ENCODE measurements at places on chromosomes 1 and 21.
A peak's percentile ranks its signal among the peaks of the same experiment; 100 is the strongest.

DNA sequence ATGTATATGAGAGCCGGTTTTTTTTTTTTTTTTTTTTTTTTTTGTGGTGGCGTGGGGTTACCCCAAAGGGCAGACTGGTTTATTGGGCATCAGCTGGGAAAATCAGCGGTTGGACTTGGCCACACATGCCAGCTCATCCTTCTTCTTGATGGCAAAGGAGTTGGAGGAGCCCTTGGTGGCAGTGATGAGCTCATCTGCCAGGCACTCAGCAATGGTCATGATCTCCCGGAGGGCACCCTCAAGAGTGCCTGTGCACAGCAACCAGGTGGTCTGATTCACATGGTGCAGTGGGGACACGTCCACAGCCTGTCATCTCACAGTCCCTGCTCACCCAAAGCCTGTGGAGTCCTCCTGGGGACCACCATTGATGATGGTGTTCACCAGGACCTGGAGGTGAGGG lies 62.0 kb downstream of the MRPS6 start:
- no peak for DNase-seq

- no peak for DNase-seq
Measured at GRCh38 chr1:244248426-244248825, 197.3 kb downstream of the ZBTB18 start.

- DNase-seq = peak; percentile 62
Measured at GRCh38 chr1:11858968-11859871, 475 bp upstream of the NPPB start.

DNA sequence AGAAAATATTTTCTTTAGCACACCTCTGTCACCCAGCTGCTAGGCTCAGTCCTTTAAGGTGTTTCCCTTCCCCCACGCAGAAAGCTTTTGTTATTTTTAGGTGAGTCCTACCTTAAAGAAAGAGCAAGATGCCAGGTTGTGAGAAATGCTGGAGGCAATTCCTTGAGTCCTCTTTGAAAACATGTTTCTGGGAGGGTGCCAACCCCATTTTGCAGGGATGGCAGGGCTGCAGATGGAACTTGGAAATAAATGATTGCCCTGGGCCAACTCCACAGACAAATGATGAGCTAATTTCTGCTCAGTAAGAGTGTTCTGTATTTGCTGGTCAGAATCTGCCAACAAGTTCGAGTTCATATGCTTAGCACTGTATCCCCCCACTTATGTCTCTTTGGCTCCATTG lies 119.2 kb upstream of the RAB3GAP2 start:
- DNase-seq = no peak
